ENCODE measurements at places on chromosomes 4 and X.

- no peak for DNase-seq
Observed at GRCh38 chr4:151922811-151923210, 162.0 kb upstream of the GATB start.

GRCh38 chr4:4765811-4766210 is 93.7 kb upstream of the MSX1 start:
- DNase-seq, result no peak

DNA sequence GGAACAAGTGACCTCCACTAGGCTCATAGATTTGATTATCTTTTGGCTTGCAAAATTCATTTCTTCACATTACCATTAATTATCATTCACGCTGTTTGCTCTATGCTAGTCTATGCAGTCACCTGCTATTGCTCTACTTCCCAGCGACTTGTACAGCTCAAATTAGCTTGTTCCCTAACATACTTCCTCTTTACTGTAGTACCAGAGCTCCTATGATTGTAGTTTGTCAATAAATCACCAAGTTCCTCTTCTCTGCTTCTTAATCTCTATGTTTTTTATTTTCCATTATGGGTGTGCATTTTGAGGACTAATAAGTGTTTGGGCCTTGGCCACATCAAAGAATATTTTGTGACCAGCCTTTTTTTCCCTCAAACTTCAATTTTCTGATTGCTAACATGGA is 6.2 kb upstream of the GSPT2 start:
- no peak for DNase-seq

- no peak for DNase-seq
Observed at GRCh38 chrX:14094191-14094590, 64.5 kb upstream of the GEMIN8 start.
